ENCODE measurements at places on chromosomes 4 and X. TPM values are rescaled to one million over a fixed set of nuclear protein-coding genes. Genes with fewer than 3 reads are reported as not detected.

The TRPC5OS gene
- total RNA-seq, result not detected

GRCh38 chrX:13693341-13693961, 4.5 kb downstream of the RAB9A start:
- no peak overlapping the region for H3K27ac ChIP-seq
- no peaks in the 10 kb centered on the region for H3K4me1 ChIP-seq
- no peaks in the 10 kb centered on the region for H3K36me3 ChIP-seq
- H3K27me3 ChIP-seq, result peaks cover 13% of the 10 kb centered on the region
- no peak overlapping the region for H3K4me3 ChIP-seq
- no peak for DNase-seq

DNA sequence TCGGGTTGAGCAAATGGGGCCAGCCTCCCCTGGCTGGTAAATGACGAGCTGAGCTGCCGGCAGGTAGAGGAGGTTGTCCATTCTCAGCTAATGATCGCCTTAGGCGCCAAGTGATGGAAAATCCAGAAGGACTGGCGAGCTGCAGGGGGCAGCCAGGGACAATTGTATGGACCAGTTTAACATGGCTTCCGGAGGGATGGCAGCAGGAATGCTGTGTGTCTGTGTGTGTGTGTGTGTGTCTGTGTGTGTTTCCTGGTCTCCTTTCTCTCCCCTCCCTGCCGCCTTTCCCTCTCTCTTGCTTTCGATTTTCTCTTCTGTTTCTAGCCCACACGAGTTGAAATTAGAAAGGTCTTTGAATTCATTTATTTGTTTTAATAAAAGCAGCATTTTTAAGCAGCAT, 45.2 kb upstream of the BCOR start:
- H3K4me1 ChIP-seq, result peaks cover 38% of the 10 kb centered on the region
- no peaks in the 10 kb centered on the region for H3K36me3 ChIP-seq
- DNase-seq, result no peak
- no peak overlapping the region for H3K27ac ChIP-seq

The NUDT9 gene
- 49.6 TPM for total RNA-seq

DNA sequence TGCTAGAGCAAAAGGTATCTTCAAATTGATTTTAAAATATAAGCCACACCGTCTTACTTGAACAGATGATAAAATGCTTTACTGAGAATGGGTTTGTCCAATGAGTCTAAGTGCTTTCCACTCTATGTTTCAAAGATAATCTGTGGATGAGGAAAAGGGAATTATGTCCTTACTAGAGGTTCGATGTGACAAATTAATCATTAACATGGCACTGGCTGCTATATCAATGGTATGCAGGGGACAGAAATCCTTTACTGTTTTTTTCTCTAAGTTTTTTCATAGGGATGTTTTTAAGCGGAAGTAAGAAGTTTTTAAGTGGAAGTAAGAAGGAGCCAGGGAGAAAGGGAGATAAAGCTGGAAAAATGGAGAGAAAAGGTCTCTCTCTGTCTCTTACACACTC, 38.0 kb downstream of the MID1IP1 start:
- H3K27me3 ChIP-seq, result no peaks in the 10 kb centered on the region
- H3K4me3 ChIP-seq, result no peak overlapping the region
- no peak overlapping the region for H3K27ac ChIP-seq
- DNase-seq, result no peak
- no peaks in the 10 kb centered on the region for H3K4me1 ChIP-seq

GRCh38 chr4:39032218-39033085, at the start of gene TMEM156:
Gene TMEM156 (minus strand): TSS chr4:39032409. CDS start chr4:39032313, 96 bp downstream.
- no peaks in the 10 kb centered on the region for H3K27me3 ChIP-seq
- H3K36me3 ChIP-seq, result no peaks in the 10 kb centered on the region
- no peak within 1 kb of the TSS for H3K4me3 ChIP-seq
- no peak within 1 kb of the TSS for H3K27ac ChIP-seq
- DNase-seq, result no peak
- H3K4me1 ChIP-seq, result no peaks in the 10 kb centered on the region

The HELQ gene
- 18.4 TPM for total RNA-seq

DNA sequence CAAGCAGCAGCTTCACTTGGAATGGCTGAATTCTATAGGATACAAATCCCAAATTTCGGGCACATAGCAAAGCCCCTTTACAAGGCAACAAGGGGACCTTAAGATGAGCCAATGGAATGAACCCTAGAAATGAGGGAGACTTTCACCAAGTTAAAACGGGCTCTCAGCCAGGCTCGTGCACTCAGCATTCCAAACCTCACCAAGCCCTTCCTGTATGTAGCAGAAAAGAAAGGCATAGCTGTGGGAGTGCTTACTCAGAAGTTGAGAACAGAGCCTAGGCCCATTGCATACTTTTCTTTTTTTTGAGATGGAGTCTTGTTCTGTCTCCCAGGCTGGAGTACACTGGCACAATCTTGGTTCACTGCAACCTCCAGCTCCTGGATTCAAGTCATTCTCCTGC, 10.8 kb upstream of the HERC5 start:
- no peaks in the 10 kb centered on the region for H3K4me1 ChIP-seq
- peak; percentile 3 for DNase-seq
- no peak overlapping the region for H3K27ac ChIP-seq
- no peaks in the 10 kb centered on the region for H3K36me3 ChIP-seq

- H3K27ac ChIP-seq, result peak overlapping the region; percentile 62
- no peak for DNase-seq
- H3K4me1 ChIP-seq, result no peaks in the 10 kb centered on the region
- no peaks in the 10 kb centered on the region for H3K36me3 ChIP-seq
- H3K4me3 ChIP-seq, result no peak overlapping the region
These were observed 139.7 kb downstream of the PACRGL start for GRCh38 chr4:20839957-20840356.

The NUDT10 gene
- total RNA-seq, result 0.34 TPM

DNA sequence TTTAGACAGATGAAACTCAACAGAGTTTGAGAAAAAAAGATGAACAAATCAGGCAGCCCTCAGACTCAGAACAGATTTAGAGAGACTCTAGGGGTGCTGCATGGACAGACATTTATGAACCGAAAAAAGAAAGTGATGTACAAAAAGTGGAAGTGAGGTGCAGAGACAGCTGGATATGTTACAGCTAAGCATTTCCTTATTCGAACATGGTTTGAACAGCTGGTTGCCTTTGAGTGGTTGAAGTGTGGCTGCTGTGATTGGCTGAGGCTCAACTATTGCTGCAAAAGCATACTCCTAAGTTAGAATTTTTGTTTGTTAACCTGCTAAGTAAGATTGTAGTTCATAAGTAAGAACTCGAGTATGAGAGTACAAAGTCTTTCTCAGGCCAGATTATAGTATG, 331.5 kb upstream of the PABPC4L start:
- no peak overlapping the region for H3K4me3 ChIP-seq
- peak; percentile 32 for DNase-seq
- no peaks in the 10 kb centered on the region for H3K4me1 ChIP-seq
- H3K36me3 ChIP-seq, result no peaks in the 10 kb centered on the region
- H3K27me3 ChIP-seq, result no peaks in the 10 kb centered on the region
- no peak overlapping the region for H3K27ac ChIP-seq

DNA sequence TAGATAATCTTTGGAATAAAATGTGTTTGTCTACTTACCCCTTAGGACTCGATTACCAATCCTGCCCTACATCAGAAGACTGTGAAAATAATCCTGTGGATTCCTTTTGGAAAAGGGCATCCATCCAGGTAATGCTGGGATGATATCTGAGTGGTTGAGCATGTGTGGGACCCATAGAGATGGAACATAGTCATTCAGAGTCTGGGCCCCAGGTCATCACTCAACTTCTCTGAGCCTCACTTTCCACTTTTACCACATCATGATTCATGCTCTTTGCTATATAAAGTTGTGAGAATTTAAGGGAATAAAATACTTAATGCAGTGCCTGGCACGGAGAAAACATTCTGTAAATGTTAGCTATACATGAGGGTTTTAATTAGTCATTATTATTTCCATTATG, 8.9 kb downstream of the BST1 start:
- H3K4me1 ChIP-seq, result no peaks in the 10 kb centered on the region
- no peak overlapping the region for H3K4me3 ChIP-seq
- no peak overlapping the region for H3K27ac ChIP-seq
- peaks cover 31% of the 10 kb centered on the region for H3K36me3 ChIP-seq
- DNase-seq, result no peak

DNA sequence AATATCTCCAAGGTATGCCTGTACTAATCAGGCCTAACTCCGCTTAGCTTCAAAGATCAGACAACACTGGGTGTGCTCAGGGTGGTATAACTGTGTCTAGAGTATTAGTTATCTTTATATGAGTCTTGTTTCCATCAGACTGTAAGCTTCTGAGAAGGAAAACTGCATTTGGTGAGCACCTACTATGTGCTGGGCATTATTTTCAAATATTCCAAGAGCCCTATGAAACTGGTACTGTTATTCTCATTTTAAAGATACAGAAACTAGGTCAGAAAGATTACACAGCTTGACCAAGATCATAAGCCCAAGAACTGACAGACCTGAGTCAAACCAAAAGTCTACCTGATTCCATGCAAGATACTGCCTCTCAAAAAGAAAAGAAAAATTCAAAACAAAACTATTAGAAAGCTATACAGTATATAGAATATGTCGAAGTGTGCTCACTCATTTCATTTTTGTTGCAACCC, 44.4 kb downstream of the LRBA start:
- H3K4me1 ChIP-seq, result no peaks in the 10 kb centered on the region
- no peak for DNase-seq
- no peak overlapping the region for H3K27ac ChIP-seq
- H3K27me3 ChIP-seq, result no peaks in the 10 kb centered on the region

GRCh38 chrX:103343105-103343504, 13.1 kb downstream of the TCEAL7 start:
- no peaks in the 10 kb centered on the region for H3K27me3 ChIP-seq
- no peak for DNase-seq
- no peaks in the 10 kb centered on the region for H3K4me1 ChIP-seq
- H3K27ac ChIP-seq, result no peak overlapping the region
- no peak overlapping the region for H3K4me3 ChIP-seq

The CT83 gene
- not detected for total RNA-seq

DNA sequence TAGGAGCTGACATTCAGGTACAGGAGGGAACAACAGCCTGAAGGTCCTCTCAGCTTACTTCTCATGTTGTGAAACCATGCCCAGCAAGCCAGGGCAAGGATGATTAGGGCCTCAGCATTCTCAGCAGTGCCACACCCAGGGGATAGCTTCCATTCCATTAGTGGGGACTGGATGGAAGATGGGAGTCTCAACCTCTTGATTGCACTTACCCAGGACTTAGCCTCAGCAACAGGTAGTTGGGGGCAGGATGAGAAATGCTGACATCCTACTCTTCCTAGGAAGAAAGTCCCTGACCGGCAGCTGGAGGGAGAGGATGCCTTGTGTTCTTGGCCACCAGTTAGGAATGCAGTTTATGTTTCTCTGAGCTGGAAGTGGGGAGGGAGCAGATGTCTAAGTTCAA, 8.8 kb upstream of the BEX3 start:
- H3K4me1 ChIP-seq, result no peaks in the 10 kb centered on the region
- H3K4me3 ChIP-seq, result no peak overlapping the region
- DNase-seq, result no peak

The MAGED4 gene
- total RNA-seq, result 18.3 TPM

DNA sequence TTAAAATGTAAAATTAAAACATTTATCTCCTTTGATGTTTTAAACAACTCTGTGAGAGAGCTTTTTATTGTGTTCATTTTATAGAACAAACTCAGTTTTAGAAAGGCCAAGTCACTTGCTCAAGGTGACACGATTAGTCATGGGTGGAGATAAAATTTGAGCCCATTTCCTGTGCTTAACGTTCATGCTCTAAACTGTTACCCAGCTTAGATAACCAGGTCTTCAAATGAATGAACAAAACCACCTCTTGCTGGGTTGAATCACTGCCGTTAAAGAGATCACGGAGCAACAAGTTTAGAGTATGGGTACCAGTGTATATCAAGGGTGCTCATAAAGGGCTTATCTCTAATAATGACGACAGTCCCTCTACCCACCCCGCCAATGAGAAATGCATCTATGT, 10.2 kb upstream of the CASK start:
- DNase-seq, result no peak
- H3K4me1 ChIP-seq, result no peaks in the 10 kb centered on the region
- no peaks in the 10 kb centered on the region for H3K36me3 ChIP-seq
- H3K4me3 ChIP-seq, result no peak overlapping the region

GRCh38 chr4:5918331-5918985, 25.6 kb upstream of the CRMP1 start:
- H3K36me3 ChIP-seq, result no peaks in the 10 kb centered on the region
- no peak overlapping the region for H3K27ac ChIP-seq
- no peak overlapping the region for H3K4me3 ChIP-seq

GRCh38 chrX:10519761-10520160, 100.6 kb downstream of the MID1 start:
- no peak for DNase-seq
- H3K27ac ChIP-seq, result no peak overlapping the region
- H3K27me3 ChIP-seq, result no peaks in the 10 kb centered on the region
- H3K4me1 ChIP-seq, result no peaks in the 10 kb centered on the region

GRCh38 chr4:3299976-3300671, 7.3 kb downstream of the RGS12 start:
- peaks cover 47% of the 10 kb centered on the region for H3K4me1 ChIP-seq
- H3K27ac ChIP-seq, result no peak overlapping the region
- DNase-seq, result no peak
- H3K27me3 ChIP-seq, result peaks cover 9% of the 10 kb centered on the region
- no peak overlapping the region for H3K4me3 ChIP-seq
- H3K36me3 ChIP-seq, result no peaks in the 10 kb centered on the region

DNA sequence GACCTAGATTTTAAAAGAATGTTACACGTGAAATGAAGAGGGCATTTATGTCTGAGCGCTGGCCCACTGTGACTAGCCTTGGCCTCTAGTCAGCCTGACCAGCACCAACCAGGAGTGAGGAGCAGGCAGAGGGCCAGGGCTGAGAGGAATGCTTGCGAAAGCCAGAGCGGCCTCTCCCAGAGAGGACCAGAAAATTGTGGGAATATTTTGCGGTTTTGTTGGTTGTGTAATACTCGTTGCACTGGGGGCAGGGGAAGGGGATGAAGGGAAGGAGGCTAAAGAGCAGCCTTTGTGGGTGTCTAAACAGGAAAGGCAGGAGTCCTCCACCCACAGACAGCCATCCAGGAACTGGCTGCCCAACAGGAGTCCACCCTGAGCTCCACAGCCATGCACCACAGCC, 3.8 kb downstream of the GABRE start:
- H3K4me3 ChIP-seq, result no peak overlapping the region
- DNase-seq, result peak; percentile 25
- peak overlapping the region; percentile 48 for H3K27ac ChIP-seq
- H3K4me1 ChIP-seq, result peaks cover 6% of the 10 kb centered on the region
- H3K27me3 ChIP-seq, result peaks cover 26% of the 10 kb centered on the region
- no peaks in the 10 kb centered on the region for H3K36me3 ChIP-seq

Measured in left lung (tissue), 14 donors.